Fibroblast of skin of right quadriceps (primary cell): ENCODE measurements at places on chromosomes 13 and 19.
A peak's percentile ranks its signal among the peaks of the same experiment; 100 is the strongest.

DNA sequence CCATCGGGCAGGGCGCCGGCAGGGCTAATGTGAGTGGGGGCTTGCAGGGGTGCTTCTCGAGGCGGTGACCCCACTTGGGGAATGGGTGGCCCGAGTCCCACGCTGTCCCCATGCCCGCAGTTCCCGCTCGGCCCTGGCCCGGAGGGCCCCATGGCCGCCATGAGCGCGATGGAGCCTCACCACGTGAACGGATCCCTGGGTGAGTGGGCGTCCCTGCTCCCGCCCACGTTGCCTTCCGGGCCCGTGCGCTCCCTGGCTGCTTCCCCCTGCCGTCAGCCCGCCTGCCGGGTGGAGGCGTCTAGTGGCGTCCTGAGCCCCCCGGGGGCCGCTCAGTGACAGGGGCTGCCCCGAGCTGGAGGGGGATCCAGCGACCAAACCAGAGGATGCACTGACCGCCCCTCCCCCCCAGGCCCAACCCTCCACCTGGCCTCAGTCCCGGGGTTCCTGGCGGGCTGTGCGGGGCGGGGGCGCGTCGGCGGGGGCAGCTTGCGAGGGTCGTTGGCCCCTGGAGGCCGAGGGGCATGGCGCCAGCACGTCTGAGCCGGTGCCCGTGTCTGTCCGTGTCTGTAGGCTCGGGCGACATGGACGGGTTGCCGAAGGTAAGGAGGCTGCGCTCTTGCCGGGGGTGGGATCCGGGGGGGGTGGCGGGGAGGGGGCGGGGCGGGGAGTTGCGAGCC is 4.8 kb downstream of the ISYNA1 start:
- DNase-seq: no peak

DNA sequence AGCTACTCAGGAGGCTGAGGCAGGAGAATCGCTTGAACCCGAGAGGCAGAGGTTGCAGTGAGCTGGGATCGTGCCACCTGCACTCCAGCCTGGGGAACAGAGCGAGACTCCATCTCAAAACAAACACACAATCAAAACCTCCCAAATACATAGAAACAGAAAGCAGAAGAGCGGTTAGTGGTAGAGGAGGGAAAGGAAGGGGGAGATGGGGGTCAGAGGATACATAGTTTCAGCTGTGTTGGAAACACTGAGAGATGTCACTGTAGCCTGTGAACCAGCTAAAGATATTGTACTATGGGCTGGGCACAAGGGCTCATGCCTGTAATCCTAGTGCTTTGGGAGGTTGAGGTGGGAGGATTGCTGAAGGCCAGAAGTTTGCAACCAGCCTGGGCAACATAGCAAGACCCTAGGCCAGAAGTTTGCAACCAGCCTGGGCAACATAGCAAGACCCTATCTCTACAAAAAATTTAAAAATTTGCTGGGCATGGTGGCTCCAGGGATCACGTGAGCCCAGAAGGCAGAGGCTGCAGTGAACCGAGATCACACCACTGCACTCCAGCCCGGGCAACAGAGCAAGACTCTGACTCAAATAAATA is 49.9 kb downstream of the GNG7 start:
- DNase-seq: no peak

DNA sequence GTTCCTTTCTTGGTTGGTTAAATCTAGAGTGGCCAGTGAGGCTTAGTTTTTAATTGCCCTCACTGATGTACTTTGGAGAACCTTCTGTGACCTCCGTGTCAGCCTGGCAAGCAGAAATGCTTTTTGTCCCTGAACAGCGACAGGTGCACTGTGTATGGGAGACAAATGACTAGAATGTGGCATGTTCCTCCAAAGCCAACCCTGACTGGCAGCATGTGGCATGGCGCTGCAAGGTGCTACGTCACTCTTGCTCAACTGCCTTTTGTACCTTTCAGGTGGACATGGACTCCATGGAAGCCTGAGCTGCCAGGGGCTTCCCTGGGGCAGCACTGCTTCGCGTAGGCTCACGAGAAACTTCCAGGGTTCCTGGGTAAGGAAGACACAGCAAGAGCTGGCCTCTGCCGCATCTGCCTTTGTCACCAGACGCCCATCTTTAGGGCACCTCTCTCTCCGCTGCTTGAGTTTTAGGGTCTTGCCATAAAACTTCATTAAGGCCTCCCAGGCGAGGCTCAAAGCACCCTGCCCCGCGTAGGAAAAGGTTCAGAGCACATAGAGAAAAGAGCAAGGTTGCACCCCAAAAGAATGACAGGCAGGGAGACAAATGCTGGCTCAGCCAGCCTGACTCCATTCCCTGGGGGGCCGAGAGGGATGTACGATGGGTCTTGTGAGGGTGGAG is 167.1 kb upstream of the SOX1 start:
- no peak for DNase-seq

DNA sequence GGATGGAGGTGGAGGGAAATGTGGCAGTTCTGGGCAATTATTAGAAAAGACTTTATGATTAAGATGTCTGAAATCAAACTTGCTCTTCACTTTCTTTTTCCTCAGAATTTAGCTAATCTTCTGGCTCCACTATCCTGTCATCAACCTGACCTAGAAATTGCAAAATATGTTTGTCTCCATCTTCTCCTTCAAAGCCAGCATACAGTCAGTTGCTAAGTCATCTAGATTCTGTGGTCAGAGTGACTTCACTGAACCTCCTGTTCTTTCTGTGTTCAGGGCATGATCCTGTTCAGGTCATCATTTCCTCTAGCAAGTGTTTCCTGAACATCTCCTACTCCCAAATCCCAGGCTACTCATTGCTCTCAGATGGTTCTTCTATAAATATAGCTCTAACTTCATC is 10.8 kb upstream of the CCNA1 start:
- peak; percentile 35 for DNase-seq

GRCh38 chr13:87975035-87975434 is 303.9 kb downstream of the SLITRK5 start:
- no peak for DNase-seq

GRCh38 chr13:22076658-22077057 is 405.8 kb downstream of the FGF9 start:
- no peak for DNase-seq

DNA sequence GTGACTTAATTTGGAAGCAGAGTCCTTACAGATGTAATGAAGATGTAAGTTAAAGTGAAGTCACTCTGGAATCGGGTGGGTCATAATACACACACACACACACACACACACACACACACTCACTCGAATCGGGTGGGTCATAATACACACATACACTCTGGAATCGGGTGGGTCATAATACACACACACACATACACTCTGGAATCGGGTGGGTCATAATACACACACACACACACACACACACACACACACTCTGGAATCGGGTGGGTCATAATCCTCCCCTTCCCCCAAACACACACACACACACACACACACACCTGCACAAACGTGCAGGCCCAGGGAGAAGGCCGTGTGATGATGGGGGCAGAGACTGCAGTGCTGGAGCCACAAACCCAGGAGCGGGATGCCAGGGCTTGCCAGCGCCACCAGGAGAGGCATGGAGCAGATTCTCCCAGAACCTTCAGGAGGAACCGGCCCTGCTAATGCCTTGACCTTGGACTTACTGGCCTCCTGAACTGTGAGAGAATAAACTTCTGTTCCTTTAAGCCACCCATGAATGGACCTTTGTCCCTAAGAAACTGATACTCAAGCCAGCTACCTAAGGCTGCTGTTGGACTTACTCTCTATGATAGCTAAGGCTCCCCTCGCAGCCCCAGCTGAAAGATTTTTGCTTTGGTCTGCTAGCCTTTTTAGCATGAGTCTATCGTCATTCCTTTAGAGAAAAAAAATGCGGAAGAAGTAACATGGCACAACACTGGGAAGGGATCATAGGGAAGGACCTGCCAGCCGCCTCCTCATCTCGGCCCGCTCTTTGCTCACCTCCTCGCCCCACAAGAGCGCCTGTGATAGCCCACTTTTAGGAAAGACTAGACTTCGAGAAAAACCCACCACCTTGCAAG is 136.2 kb upstream of the RNF113B start:
- no peak for DNase-seq

DNA sequence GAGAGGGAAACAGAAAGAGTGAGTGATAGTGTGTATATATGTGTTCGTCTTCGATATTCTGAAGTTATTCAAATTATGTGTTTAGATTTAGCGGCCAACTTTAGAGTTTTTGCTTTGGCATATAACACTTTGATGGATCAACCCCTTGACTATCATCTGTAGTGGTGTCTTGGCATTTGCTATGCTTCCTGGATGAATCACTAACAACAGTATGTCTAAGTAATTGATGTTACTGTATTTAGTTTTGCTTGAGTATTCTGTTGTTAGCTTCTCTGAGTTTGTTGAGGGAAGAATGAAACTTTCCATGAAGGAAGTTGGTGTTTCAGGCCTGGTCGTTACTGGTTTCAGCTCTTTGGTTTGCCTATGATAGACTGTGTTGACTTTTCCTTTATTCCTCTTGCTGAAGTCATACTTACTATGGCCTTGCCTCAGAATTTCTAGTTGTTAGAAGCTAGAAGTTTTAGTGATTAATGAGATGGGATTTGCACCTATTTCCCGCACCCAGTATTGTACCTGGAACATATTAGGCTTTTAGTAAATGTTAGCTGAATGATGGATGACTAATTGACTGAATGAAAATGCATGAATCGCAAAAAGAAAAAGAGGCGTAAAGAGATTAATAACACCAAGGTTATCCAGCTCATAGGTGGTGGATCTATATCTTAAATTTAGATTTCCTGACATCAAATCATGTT is 20.7 kb downstream of the NDFIP2 start:
- DNase-seq: peak; percentile 12

DNA sequence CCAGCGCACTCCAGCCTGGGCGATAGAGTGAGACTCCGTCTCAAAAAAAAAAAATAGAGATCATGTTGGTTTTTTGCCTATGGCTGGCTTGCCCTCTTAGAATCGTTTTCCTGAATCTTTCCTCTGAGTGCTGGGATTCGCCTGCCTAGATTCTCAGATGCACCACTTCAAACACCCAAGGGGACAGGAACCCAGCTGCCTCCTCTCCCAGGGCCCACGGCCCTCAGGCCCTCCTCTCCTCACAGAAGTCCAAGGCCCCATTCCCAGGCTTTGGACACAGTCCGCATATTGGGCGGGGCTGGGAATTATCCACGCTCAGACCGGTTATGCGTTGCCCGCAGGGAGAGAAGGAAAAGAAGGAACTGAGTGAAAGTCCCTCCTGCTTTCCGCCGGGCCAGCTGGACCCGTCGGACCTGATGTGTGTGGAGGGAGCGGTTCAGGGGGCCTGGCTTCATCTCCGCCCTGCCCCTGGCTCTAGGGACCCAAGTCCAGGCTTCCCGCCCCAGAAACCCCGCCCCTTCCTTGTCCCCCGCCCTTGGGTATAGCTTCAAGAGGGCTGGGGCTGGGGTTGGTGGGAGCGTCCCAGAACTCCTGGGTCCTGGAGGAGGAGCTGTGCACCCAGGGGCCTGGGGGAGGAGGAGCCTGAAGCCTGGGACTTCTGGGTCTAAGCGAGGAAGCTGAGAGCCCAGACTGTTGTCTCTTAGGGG is 5.8 kb downstream of the PPFIA3 start:
- no peak for DNase-seq

DNA sequence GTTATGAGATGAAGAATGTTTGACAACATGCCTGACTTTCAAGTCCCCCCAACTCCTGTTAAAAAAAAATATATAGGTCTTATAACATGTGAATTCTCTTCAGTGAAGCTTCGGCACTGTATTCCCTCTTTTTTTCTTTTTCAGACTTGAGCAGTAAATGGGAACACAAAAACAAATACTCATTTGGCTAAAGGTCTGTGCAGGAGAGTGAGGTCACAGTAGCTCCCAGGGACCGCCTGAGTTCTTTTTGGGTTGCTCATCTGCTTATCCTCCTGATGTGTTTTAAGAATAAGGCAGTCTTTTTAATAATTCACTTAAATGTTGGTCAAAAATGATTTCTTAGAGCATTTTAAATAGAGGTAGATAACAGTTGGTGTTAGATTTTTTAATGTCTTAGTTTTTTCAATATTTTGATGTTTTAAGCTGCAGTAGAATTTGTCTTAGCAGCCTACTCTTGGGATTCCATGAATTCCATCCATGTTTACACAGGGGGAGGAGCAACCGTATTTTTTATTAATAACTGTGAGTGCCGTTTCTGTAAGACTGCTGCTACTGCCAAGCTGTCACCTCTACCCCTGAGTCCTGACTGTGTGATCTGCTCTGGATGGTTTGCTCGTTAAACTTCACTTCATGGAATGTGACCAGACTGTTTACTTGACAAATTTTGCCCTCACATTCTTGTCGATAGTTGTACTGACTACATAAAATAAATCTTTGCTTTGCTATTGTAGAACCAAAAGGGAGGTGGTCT is 14.9 kb downstream of the HNRNPM start:
- DNase-seq: peak; percentile 58

- peak; percentile 14 for DNase-seq
Observed at GRCh38 chr19:48681127-48681470, 8.3 kb upstream of the NTN5 start.

GRCh38 chr13:95420501-95420900 is 119.2 kb upstream of the ABCC4 start:
- no peak for DNase-seq

DNA sequence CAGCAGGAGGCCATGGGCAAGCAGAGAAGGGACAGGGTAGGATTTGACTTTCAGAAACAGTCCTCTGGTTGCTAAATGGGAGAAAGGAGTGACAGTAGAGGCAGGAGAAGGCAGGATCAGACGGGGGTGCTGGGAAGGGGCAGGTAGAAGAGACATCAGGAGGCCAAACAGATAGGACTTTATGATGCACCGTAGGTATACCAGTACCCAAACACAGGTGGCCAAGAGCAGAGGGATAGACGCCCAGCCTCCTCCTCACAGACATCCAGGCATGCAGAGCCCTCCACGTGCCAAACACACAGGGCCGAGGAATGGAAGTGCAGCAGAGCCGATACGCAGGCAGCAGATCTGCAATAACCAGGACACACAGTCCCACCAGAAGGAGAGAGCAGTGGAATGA is 1.3 kb upstream of the AXL start:
- no peak for DNase-seq

DNA sequence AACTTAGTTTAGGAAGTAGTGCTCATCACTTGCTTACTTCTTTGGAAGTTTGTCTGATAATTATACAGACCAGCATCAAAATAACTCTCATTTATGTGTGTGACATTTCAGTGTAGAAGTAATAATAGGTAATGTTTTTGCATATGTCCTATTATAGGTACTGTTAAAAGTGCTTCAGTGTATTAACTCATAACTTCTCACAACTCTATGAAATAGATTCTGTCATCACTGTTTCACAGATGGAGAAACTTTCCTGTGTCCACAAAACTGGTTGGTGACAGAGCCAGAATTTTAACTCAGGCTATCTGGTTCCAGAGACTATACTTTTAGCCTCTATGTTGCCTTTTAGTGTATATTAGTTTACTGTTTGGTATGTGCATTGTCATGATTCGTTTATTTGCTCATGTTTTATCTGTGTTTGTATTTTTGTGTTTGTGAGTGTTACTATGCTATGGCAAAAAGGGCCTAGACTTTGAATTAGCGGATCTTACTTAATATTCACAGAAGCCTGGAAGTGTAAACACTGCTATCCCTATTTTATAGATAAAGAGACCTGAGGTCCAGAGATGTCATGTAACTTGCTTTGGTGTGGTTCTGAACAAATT is 12.7 kb downstream of the LPAR6 start:
- no peak for DNase-seq
